ENCODE measurements at places on chromosomes 1 and 21.

- no peak for DNase-seq
These were observed 103.3 kb upstream of the DPH5 start for GRCh38 chr1:101128846-101129245.

DNA sequence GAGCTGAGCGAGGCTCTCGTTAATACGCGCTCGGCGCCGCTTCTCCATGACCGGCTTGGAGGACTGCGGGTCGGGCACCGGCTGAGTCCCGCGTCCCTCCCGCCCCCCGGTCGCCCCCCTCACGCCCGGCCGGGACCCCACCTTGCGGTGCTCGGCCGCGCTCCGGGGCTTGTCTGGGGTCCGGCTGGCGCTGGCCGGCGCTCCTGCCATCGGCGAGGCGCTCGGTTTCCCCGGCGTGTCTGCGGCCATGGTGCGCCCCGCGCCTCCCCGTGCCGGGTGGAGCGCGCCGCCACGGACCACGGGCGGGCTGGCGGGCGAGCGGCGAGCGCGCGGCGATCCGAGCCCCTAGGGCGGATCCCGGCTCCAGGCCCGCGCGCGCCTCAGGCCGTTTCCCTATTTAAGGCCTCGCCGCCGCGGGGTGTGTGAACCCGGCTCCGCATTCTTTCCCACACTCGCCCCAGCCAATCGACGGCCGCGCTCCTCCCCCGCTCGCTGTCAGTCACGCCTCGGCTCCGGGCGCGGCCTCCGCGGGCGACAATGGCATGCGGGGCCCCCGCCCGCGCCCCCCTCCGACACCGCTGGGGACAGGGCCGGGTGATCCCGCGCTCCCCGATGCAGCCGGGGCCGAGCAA, at the start of gene HES4:
HES4 (minus strand) TSS at position 373 of the 632 bp plus-strand sequence; CDS start at position 249, 124 bp downstream.
- peak; percentile 87 for DNase-seq

GRCh38 chr21:38858812-38859205, 53.1 kb downstream of the ETS2 start:
- DNase-seq, result no peak

GRCh38 chr21:46062471-46063211, 35.3 kb upstream of the COL6A2 start:
- DNase-seq, result no peak

- no peak for DNase-seq
These were observed 128.4 kb upstream of the MROH9 start for GRCh38 chr1:170806961-170807360.

DNA sequence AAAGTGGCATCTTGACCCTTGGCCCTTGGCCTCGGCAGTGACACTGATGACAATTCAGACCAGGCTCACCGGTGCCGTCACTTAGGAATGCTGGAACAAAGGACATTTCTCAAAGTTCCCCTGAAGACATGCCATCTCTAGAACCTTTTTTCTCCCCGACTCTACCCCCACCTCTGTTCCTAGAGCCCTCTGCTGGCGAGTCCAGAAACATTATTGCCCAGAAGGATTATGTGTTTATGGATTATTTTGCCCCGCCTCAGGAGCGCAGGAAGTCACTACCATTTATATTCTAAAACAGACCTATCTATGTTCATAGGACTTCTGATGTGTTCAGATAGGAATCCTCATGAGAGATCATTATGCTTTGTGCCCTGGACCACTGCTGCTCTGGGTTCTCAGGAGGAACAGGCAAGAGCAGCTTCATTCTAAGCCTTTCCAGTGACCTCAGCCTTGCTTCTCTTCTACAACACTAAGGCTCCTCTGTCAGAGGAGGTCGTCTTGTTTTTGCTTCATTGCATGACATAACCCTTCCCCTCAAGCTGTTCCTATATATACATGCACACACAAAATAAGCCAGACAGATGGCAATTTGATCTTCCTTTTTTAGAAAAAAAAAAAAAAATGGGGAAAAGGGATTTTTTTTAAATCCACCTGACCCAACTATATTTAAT, 12.4 kb upstream of the SHISA4 start:
- no peak for DNase-seq

- DNase-seq, result no peak
These were observed 4.2 kb upstream of the GPR61 start for GRCh38 chr1:109535481-109535880.

DNA sequence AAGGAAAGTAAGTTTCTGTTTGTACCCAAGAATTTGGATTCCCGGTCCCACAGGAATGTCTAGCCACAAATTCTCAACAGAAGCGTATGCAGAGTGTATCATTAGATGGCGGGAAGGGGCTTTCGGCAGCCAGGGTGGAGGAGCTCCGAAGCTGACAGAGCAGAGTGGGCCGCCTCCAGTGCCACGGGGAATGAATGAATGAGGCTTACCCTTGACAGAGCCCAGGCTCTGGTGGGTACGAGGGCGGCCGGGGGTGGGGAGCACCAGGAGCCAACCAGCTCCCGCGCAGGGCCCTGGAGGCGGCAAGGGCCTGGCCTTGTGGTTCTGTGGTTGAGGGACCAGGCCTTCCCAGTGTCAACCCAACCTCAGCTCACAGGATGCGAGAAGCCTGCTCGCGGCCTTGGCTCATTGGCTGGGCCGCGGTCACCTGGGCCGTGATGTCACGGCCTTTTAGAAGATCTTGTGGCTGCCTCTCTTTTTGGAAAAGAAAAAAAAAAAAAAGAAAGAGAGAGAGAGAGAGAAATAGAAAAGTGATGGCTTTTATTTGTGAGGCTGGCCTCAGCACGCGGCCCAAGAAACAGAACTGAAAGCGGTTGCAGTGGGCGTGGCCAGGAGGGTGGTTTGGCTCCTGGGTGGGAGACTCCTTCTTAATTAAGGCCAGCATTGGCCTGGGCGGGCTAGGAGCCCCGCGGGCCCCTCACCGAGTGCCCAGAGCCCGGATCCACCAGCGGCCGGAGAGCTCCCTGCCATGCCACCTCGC, 34.9 kb upstream of the RUNX3 start:
- DNase-seq, result no peak

GRCh38 chr1:44315521-44315920, 39.5 kb downstream of the ERI3 start:
- DNase-seq, result no peak

- no peak for DNase-seq
These were observed 102.8 kb upstream of the COL24A1 start for GRCh38 chr1:86259390-86259789.

- DNase-seq, result no peak
These were observed 23.7 kb downstream of the CLIC6 start for GRCh38 chr21:34692458-34693020.

GRCh38 chr1:84141182-84142003, 2.7 kb upstream of the PRKACB start:
- no peak for DNase-seq

- no peak for DNase-seq
These were observed 20.7 kb upstream of the CLIC4 start for GRCh38 chr1:24724345-24725208.

GRCh38 chr1:90591970-90592356, 125.1 kb downstream of the BARHL2 start:
- DNase-seq, result no peak

DNA sequence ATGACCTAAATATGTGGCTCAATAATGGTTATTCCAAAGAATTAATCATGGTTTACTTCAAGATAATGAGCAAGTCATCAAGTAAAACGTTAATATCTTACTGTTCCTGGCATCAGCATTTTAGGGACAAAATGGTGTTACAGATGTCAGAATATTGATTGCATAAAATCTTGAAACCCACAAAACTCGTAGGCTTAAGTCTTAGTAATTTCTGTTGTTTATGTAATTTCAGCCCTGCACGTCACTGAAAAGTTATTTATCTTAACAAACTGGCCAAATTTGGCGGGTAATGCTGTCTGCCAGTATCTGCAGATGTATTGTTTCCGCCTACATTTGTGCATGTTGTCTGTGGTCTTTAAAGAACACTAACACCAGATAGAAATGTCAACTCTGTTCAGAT, 25.8 kb downstream of the CDC7 start:
- no peak for DNase-seq

GRCh38 chr1:152880316-152880715, 2.2 kb downstream of the SMCP start:
- DNase-seq, result no peak

DNA sequence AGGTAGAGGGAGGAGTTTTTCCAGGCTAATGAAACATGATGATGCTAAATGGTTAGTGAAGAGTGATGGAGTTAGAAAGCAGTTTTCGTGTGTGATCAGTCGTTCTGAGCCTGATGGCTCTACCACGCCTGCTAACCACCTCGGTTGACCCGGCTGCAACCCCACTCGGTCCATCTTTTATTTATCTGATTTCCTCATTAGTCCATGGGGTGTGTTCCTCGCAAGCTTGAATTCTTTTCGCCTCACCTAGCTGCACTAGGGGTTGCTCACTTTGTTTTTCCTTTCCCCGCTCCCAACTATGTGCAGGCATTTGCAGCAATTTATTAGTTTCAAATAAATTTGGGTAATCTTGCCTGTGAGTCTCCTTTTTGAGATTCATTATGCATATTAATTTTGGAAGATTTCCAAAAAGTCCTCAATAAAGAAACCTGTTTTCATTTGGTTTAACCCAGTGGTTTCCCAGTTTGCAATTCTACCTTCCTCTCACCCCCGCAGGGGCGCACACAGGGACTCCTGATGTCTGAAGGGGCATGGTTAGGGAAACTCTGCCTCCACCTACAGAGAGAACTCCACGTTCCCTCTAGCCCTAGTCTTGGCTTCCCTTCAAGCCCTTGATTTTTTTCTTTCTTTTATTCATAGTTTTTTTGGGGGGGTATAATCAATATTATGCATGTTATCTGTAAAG, 12.6 kb downstream of the B3GALT5 start:
- no peak for DNase-seq

DNA sequence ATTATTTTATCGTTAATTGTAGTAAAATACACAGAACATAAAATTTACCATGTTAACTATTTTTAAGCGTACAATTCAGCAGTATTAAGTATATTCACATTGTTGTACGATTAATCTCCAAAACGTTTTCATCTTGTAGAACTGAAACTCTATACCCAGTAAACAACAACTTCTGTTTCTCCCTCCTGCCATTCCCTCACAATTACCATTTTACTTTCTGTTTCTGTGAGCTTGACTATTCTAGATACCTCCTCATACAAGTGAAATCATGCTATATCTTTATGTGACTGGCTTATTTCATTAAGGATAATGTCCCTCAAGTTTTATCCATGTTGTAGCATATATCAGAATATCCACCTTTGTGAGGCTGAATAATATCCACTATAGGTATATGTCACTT, 156.8 kb downstream of the ST6GALNAC3 start:
- DNase-seq, result no peak

Measured in putamen (tissue), 1 donor.